Ecto neural progenitor cell (in vitro differentiated cells): ENCODE measurements at places on chromosomes 2 and 18.

GRCh38 chr18:154151-154550, 4.2 kb upstream of the USP14 start:
- DNase-seq = no peak

- DNase-seq = no peak
These were observed 127.9 kb downstream of the THADA start for GRCh38 chr2:43467891-43468290.

- DNase-seq = no peak
These were observed 372.7 kb upstream of the ID2 start for GRCh38 chr2:8309131-8309530.

- DNase-seq = peak; percentile 16
These were observed 80.5 kb downstream of the DGKD start for GRCh38 chr2:233434666-233435330.

DNA sequence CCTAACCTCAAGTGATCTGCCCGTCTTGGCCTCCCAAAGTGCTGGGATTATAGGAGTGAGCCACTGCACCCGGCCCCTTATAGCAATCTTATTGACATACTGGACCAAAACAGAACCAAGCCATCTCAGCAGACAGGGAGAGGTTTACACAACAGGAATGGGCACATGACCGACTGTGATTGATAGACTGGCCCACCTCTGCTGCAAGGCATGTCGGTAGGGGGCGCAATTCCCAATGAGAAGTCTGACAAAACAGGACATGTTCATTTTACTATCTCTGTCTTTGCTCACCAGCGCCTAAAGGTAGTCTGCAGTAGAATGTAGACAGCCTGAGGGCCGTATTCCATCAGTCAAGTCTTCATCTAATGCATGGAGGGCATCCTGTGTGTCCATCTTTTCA, 2.0 kb downstream of the LYPD6B start:
- DNase-seq = no peak

GRCh38 chr2:85756822-85757435, 3.1 kb downstream of the ATOH8 start:
- DNase-seq = no peak

GRCh38 chr2:36653155-36653554, 43.4 kb upstream of the VIT start:
- no peak for DNase-seq

GRCh38 chr2:65495251-65495877, 63.0 kb upstream of the SPRED2 start:
- DNase-seq = no peak

DNA sequence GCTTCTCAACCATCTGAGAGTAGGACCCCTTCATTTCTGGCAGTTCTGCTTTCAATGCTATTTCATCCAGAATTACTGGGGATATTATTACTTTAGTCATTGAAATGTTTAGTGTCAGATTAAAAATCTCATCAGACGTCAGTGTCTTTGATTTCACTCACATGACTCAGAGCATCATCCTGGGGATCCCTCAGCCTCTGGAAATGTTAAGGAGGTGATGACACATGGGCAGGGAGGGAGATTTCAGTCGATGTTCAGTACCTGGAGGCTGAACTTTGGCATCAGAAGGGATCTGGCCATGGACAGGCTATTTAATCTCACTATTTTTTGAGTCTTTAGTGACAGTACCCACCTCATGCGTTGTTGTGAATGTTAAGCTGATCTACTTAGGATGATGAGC, 39.1 kb downstream of the OSBPL6 start:
- DNase-seq = no peak

DNA sequence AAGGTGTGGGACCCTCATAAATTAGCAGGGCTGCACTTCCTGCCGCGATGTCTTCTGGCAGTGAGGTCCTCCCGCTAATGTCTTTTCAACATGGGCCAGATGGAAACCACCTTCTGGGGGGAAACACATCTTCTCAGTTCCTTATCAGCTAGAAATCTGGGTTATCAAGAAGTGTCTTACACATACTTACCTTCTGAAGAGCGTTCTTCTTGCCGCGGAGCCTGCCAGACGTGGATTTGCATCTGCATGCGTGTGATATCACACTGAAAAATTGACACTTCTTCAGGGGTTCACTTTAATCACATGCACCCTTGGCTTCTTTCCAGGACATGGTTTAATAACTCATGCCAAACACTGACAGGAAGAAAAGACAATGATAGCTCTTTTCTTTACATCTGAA, 163.5 kb upstream of the SOX11 start:
- DNase-seq = no peak

DNA sequence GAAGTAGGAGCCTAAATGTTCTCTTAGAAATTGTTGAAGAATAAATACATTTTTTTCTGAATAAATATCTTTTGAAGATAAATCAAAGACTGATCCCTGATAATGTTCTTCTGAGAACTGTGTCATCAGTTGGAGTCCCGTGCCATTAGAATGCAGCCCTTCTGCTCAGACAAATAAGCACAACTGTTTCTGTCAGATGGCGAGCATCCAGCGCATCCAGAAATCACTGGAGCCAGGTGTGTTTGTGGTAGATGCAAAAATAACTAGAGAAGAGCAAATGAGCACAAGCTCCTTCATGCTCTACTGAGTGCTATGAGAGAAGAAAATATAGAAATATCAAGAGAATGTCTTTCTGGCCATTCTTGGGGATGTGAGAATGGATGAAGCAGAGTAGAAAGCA, 573.7 kb downstream of the THSD7B start:
- DNase-seq = no peak

DNA sequence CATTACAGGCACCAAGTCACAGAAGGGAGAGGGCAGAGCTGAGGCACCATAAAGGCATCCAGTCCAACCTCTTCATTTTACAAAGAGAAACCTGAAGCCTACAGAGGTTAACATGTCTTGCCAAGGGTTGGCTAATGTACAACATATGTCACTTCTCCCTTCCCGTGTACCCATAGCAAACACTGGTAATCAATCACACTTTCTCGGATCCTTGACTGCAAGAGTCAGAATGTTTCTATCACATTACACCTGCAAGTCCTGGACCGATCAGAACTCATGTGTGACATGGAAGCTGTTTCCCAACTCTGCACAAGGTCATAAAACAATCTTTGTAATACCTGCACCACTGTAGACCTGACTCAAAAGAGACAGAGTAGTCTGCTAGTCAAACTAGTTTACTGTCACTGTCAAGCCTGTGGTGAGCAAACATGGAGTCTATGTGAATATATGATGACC, 6.0 kb downstream of the ANKRD44 start:
- DNase-seq = no peak

DNA sequence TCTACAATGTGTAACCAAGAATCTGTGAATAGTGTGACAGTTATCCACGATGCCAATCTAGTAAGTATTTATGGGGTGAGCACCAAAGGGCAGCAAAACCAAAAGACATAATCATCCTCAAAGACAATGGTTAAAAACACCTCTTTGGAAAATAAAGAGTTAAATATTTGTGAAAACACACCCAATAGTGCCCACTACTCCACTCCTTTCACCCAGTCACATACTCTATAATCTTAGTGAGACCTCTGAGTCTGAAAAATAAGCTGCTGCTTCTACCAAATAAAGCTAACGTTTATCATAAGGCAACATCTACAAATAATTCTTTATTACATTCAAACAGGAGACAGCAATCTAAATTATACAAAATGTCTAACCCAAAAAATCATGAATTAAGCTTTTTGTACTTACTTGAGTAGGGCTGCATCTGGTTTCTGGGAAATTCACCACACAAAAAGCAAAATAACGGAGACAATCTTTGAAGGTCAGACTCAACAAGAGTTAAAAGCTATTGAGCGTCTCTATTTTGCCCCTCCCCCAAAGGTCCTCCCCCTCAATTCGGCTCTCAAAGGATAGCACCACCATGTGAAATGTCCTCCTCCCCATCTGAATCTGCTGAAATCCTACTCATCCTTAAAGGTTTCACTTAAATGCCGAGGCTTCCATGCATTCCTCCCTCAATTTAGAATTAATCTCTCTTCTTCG, 2.0 kb downstream of the RAPH1 start:
- no peak for DNase-seq

- DNase-seq = no peak
These were observed 1.0 kb upstream of the CHST10 start for GRCh38 chr2:100418406-100418962.

GRCh38 chr2:147398996-147399395, 445.8 kb upstream of the ACVR2A start:
- no peak for DNase-seq

GRCh38 chr2:11187731-11188130, 32.5 kb downstream of the SLC66A3 start:
- no peak for DNase-seq

GRCh38 chr2:218927876-218928275, 31.6 kb upstream of the CDK5R2 start:
- no peak for DNase-seq

DNA sequence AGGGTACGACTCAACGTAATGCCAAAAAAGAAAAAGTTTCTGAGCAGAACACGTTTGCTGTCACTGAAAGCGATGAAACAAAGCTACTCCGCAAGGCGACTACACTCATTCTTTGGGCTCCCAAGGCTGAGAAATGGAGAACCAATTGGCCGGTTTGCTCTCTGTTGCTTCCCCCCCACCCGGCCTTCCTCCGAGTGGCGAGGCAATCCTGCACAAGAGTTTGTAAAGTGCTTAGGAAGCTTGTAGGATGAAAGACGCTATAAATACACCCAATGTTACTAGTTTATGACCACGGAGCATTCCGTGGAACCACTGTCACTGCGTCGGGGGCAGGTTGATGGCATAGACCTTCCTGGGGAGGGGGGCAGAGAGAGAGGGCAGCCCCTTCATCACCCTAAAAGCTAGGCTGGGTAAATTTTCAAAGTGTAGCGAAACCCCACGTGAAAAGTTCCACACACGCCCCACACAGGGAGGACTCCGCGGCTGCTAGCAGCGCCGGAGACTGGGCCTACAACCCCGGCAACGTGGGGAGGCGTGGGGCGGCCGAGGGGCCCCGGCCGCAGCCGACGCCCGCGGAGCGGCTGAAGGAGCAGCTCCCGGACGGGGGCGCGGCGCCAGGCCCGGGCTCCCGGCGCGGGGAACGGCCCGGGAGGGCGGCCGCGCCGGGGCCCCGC, 915 bp downstream of the CUL3 start:
- peak; percentile 58 for DNase-seq

DNA sequence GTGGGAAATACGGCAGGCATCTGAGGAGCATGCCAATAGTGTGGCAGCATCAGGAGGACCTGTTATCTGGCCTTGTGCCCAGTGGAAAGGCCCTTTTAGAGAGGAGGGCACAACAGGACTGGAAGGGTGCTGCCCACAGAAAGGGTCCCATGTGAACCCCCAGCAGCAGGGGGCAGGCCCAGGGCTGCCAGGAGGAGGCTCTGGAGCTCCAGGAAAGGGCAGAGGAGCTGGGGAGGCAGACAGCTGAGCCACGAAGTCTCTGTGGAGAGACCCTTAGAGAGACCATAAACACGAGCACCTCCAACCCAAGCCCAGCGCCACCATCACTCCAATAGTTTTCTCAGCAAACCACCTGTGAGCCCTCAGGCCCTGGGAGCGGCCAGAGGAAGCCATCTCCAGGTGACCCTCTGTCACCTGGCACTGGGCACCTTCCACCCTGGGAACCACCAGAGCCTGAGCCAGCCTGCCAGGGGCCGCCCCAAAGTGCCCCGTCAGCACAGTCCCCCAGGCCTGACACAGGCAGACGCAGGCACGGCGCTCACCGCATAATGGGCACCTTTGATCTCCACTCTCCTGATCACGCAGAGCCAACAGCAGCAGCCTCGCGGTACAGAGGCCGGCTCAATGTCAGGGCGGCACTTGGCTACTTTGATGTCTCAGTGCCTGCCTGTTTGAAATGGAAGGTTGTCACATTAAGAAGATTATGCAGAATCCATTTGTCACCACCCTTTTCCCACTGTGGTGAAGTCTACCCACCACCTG, 162.5 kb upstream of the RAB6C start:
- DNase-seq = no peak

GRCh38 chr2:201987426-201987825, 46.2 kb upstream of the FZD7 start:
- DNase-seq = no peak

GRCh38 chr2:23390152-23390551, 5.2 kb downstream of the KLHL29 start:
- DNase-seq = no peak

DNA sequence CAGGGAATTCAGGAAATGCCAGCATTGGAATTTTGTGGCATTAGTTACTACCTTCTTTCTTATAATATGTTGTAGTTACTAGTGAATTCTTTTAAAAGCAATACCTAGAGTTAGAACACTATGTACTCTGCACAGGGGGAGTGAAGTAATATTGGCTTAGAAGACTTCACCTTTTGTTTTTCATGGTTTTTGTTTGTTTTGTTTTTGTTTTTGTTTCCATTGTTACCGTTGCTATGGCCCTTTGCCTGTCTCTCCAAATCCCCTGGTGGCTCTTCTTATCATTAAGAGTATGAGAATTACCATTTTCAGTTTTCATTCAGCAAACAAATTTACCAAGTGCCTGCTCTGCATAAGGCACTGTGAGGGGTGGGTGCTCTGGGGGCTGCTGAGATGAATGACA, 160.1 kb downstream of the HAUS1 start:
- DNase-seq = no peak

- DNase-seq = no peak
These were observed 511.0 kb upstream of the CDH7 start for GRCh38 chr18:65239787-65240186.

- DNase-seq = no peak
These were observed 90.8 kb downstream of the CCBE1 start for GRCh38 chr18:59606193-59607077.

- DNase-seq = no peak
These were observed 15.2 kb upstream of the ITSN2 start for GRCh38 chr2:24375349-24376087.

DNA sequence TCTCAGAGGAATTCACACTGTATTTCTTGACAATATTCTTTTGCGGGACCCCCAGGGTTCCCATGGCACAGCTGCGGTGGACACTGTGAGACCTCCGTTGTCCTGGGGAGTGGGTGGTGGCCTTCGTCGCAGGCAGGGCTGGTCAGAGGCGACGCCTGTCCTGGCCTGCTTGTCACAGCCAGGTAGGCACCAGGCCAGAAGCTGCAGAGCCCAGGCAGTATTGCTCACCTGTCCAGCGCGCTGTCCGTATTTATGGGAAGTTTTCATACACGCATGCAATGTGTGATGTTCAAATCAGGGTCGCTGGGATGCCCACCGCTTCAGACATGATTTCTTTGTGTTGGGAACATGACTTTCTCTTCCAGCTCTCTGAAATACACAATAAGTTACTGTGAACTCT, 126.6 kb downstream of the RTP5 start:
- no peak for DNase-seq

DNA sequence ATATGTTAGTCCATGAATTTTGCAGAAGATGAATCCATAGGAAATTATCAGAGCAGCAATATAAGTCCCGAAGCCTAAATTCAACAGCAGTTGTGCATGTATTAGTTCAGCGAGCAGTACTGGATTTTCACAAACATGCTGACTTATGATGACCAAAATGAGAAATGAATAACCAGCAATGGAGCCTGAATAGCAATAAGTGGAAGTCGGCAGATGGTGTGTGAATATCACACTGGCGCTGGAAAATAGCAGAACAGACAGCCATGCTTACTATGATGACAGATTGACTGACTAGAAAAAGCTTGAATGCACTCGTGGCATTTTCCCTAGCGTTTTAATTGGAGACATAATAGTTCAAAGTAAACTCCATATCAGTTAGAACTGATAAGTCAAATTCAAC, 1114.5 kb downstream of the DSC3 start:
- no peak for DNase-seq
